SIG-M5 (cell line): ENCODE measurements at places on chromosomes 2 and 18.

DNA sequence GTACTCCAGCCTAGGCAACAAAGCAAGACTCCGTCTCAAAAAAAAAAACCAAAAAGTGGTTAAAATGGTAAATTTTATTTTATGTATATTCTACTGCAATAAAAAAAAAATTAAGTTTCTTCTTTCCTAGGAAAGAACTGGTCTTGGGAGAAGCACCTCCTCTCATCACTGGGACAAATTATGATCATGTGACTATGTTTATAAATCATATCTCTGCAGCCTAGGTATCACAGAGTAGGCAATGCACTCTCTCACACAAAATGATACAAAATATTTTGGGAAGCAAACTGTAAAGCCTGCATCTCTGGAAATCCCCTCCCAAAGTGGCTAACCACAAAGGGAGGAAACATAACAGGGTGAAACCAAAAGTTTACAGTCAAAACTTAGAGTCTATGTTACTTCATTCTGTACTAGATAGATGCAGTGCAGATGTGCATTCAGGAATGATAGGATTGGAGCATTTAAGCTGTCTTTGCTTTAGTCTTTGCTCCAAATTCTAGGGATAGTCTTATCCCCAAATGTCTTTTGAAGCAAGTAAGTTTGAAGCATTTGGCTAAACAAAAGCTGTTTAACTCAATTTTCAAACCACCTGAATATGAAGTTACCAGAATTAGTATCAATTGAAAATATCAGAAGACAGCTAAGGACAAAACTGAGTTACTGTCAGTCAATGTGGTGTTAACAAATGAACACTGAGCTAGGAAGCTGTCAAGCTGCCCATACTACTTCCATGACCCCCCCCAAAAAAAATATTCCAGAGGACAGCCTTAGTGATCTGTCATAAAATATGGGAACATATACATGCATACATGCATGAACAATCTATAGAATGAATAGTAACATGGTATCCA lies 21.1 kb upstream of the MALT1 start:
- DNase-seq = peak; percentile 1

- no peak for DNase-seq
Measured at GRCh38 chr2:15265889-15266288, 295.2 kb downstream of the NBAS start.

- DNase-seq = no peak
Measured at GRCh38 chr2:219406861-219407230, 11.3 kb upstream of the DES start.

DNA sequence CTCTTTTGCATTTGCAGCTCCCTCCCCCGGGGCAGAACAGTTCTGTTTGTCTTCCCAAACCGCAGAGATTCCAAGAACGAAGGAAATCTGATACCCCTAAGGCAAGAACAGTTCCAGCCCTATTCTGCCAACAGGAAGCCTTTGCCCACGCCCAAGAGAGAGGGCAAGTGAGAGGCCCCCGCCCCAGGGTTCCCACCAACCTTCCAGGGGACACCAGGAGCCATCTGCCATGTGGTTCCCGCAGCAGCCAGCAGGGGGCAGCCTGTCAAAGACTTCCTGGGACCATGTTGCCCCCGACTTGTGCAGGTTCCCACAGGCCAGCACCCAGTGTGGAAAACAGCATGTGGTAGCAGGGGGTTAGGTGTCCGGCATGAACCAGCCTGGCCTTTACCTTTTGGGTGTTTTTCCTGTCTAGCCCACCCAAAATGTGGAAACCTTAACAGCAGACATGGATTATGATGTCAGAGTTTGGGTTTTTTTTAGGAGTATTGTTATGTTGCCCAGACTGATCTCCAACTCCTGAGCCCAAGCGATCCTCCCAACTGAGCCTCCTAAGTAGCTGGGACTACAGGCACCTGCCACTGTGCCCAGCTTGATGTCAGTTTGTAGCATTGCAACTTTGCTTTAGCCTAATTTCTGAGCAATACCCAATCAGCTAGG lies 21.7 kb upstream of the EFHD1 start:
- DNase-seq = no peak
